Activated T-helper 1 cell treated with anti-CD3 and anti-CD28 coated beads, Interleukin-2, amount 50 U/mL, for 16 hours (primary cell): ENCODE measurements at places on chromosomes 3 and 15.

- no peak for DNase-seq
Observed at GRCh38 chr3:52782412-52783210, 5.2 kb downstream of the ITIH1 start.

DNA sequence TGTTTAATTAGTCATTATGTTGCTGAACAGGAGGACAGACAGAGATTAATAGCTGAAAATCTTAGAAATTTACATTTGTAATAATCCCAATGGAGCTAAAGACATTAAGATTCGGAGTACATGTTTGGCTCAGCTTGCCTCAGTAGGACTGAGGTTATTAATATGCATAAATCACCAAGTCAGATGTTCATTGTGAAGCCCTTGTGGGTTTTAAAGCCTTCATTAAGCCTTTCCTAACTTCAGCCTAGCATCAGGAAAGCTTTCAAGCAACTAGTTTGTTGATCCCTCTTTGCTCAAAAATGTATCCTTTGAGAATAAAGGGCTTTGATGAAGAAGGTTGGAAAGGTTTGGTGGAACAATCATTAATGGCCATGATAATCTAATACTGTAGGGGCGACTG is 178.2 kb upstream of the CGNL1 start:
- DNase-seq, result no peak

DNA sequence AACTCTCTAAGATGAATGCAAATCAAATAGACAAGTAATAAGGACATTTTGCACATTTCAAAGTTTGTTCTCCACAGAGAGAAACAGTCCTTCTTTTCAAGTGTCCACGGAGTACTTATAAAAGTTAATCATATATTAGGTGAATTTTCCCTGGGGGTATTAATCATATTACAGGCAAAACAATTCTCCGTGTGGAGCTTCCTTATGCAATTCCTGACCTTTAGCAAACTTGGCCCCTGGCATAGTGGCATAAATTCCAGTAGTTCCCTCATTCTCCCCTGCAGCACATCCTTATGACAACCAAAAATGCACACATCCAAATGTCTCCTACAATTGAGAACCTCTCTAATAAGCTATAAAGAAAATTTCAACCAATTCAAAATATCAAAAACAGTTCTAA is 34.4 kb downstream of the FSIP1 start:
- no peak for DNase-seq

DNA sequence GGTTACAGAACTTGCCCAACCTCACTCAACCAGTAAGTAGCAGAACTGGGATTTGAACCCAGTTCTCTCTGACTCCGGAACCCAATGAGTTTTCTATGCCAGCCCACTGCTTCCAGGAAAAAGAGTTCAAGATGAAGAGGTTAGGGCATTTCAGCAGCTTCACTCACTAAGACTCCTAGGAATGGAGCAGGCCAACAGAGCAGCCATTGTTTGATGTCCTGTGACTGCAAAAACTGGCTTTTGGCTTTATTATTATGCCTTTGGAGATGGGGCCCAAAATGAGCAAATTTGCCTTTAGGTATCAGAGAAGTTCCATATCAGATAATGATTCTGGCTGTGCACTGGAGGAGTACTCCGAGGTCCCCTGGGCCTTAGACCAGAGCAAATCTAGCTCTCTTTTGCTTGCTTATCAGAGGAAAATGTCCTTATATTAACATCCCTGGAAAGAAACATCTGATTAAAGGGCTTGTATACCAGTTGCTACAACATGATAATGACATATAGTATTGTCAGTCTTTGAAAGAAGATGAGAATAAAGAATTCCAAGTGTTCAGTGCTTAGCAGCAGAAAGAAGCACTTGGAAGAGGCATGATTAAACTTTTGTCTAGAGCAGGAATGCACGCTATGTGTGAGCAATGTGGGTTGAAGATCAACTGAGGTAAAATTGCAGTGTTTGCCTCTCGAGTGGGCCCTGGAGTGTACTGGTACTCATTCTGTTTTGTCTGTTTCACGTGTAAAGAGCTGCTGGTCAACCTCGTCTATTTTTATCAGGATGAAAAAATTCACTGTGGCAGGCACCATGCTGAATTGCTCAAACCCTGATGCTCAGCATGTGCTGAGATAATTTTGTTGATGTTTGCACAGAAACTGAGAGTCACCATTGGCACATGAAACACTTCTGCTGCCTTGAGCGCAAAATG is 21.8 kb upstream of the KLHL24 start:
- no peak for DNase-seq

DNA sequence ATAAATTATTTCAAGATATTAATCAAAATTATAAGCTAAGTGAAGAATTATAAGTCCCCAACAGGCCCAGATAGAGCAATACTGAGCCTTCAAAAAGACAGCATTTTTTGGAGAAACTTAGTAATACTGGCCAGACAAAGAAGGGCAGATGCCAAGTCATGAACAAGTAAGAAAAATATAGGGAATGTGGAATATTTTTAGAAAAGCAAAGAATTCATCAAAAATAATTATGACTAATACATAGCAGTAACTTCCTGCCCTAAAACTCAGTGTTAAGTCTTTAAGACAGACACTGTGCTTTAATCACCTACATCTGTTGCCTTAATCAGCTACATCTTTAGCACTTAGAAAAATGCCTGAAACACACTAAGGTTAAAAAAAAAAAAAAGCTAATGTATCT is 31.2 kb downstream of the DPH6 start:
- no peak for DNase-seq

DNA sequence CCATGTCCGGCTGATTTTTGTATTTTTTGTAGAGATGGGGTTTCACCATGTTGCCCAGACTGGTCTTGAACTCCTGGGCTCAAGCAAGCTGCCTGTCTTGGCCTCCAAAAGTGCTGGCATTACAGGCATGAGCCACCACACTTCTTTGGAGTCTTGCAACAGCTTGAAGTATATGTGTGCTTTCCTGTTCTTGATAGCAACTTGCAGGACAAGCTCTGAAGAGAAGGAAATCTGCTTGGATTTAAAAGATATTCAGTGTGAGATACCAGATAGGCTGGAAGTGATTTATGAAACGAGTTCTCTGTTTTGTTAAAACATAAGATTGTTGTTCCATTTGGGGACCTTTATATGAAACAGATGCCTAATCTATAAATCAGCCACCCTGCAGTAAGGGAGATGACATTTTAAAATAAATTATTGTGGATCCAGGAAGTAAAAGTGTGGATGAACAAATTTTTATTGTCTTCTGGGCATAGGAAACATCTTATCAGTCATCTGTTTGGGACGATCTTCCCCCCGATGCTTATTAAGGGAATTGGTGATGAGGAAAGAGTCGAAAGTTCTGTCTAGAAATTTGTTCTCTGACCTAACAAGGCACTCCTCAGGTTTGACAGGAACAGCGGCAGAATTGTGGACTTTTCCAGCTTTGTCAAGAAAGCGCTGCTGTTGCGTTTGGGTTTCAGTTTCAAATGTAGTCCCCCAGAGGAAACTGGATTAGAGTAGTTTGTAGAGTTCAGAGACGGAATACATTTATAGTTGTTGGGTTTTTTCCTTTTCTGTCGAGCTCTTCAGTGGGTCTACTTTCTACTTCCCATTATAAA is 53.7 kb upstream of the MAGI1 start:
- DNase-seq, result no peak

GRCh38 chr3:126117786-126118185 is 33.9 kb upstream of the SLC41A3 start:
- no peak for DNase-seq
